ENCODE measurements at places on chromosomes 4 and X. TPM values are rescaled to one million over a fixed set of nuclear protein-coding genes. Genes with fewer than 3 reads are reported as not detected.

Gene RHOXF1
- 3.1 TPM for total RNA-seq

Gene FAM9B
- total RNA-seq = 0.51 TPM

DNA sequence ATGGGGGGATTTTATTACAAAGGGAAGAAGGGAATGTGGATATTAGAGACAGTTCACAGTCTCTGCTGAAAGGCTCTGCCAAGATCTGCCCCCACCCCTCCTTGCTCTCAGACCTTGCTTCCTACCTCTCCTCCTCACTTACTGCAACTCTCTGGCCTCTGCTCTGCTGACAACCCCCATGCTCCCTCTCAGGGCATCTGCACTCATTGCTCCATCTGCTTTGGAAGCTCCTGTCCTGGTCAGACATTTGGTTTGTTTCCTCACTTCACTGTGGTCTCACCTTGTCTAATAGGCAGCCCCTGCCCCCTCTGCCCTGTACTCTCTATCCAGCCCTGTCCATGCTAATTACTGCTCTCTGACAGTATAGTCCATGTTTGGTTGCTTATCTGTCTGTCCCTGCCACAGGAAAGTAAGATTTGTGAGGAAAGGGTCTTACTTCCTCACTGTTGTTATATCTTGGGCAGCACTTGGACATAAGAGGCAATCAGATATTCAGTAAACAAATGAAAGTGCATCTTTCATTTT lies 189.3 kb downstream of the PTTG2 start:
- no peaks in the 10 kb centered on the region for H3K36me3 ChIP-seq
- H3K27ac ChIP-seq = no peak overlapping the region
- peaks cover 26% of the 10 kb centered on the region for H3K4me1 ChIP-seq
- no peaks in the 10 kb centered on the region for H3K27me3 ChIP-seq
- DNase-seq = no peak

- no peaks in the 10 kb centered on the region for H3K4me1 ChIP-seq
- H3K4me3 ChIP-seq = no peak overlapping the region
- DNase-seq = no peak
- H3K36me3 ChIP-seq = no peaks in the 10 kb centered on the region
- H3K27ac ChIP-seq = no peak overlapping the region
- no peaks in the 10 kb centered on the region for H3K27me3 ChIP-seq
These were observed 131.8 kb downstream of the OR13H1 start for GRCh38 chrX:131675596-131676194.

DNA sequence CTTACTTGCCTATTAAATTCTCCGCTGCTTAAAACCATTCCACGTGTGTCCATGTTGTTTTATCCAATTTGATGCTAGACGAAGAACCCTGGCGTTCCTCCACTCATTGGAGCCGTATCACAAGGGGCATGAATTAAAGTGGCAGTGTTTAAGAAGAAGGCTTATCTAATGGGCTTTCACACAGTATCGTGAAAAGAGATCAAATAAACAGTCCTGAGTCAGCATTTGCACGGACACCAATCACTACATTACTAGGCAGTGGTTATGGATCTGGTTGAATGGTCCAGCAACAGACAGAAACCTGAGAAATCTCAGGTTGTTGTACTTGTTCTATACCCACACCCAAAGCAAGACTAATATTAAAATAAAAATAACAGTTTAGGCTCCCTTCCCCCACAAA lies 671.6 kb downstream of the FAT4 start:
- no peaks in the 10 kb centered on the region for H3K27me3 ChIP-seq
- DNase-seq = no peak
- no peaks in the 10 kb centered on the region for H3K36me3 ChIP-seq
- no peak overlapping the region for H3K4me3 ChIP-seq
- no peaks in the 10 kb centered on the region for H3K4me1 ChIP-seq

Data from upper lobe of left lung (tissue), 6 donors.